Epithelial cell of esophagus (primary cell): ENCODE measurements at places on chromosomes 7 and 10.

GRCh38 chr7:7428806-7429205 lies 106.9 kb downstream of the COL28A1 start:
- DNase-seq = no peak

- DNase-seq = peak; percentile 77
Measured at GRCh38 chr10:44801383-44802327, 109.5 kb upstream of the TMEM72 start.

GRCh38 chr7:108329514-108329913 lies 126.7 kb downstream of the NRCAM start:
- DNase-seq = no peak

DNA sequence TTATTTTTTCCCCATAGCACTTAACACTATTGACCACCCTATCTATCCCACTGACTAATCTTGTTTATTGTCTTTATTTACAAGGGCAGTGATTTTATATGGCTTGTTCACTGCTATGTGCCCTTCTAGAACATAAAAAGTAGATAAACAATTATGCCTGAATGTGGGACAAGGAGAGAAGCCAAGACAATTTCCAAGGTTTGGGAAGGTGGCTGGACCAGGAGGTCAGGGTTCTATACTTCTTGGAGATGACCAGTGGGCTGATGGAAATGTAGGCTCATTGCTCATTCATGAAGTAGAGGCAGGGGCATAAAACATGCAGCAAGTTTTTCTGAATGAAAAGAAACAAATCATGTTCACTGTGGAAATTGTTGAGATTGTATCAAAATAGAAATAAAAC lies 11.5 kb downstream of the IGFBP3 start:
- no peak for DNase-seq

- peak; percentile 16 for DNase-seq
Measured at GRCh38 chr7:73742753-73743641, 4.4 kb upstream of the ABHD11 start.

DNA sequence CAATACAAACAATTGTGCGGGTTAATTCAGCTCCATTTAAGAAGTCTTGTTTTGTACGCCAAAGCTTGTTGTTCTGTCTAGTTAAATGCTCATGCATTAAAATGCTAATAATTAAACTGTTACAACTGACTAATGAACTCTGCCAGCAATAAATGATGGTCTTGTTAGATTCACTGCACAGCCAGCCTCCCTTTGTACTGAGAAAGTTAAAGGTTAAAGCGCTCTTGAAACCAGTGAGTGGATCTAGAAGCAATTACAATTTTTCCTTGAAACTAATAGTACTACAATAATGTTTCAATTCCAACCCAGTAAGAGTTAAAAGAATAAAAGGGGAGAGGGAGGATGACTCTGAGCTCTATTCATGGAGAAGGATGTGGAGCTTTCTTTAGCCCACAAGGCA lies 233.0 kb downstream of the EMX2 start:
- DNase-seq = no peak

DNA sequence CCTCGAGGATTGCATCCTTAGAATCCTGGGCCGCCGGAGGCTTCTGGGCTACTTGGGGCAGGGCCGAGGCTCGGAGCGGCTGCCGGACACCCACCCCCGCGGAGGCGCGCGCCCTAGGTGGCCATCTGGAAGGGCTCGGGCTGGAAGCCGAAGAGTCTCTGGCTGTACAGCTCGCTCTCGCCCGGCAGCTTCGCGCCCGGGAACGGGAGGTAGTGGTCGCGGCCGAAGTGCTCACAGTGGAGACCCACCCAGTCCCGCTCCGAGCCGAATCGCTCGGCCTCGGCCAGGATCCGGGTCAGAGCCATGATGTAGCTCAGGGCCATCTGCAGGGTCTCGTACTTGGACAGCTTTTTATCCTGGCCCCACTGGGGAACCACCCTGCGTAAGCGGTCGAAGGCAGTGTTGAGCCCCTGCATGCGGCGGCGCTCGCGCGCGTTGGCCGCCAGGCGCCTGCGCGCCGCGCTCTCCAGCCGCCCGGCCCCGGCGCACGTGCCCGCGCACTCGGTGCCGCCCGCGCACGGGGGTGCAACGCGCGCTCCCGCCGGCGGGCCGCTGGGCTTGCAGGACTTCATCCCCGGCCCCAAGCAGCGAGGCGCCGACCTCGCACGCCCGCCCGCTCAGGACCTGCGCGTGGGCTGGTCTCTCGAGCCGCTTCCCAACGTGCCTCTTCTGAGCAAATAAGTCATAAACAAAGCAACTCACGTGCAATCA lies 652 bp downstream of the ATOH7 start:
- DNase-seq = peak; percentile 52
